ENCODE measurements at places on chromosomes 12 and 14.
A peak's percentile ranks its signal among the peaks of the same experiment; 100 is the strongest.

GRCh38 chr12:96985515-96986362 is 78.7 kb downstream of the NEDD1 start:
- DNase-seq, result peak; percentile 55

DNA sequence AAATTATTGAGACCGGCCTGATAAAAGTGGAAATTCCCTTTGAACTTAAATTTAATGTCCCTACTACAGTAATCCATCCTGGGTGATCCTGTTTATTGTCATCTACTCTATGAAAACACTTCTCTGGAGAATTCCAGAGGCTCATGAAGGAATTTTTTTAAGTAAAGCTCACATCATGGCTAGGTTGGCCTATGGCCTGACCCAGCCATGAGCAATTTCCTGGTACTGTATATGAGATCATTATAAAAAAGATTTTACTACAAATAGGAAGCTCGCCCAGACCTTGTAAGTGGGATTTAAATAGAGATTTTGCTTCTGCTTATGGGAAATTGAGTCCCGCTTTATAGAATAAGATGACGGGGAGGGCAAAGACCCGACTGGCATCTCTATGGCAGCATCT is 215.5 kb downstream of the DPF3 start:
- DNase-seq, result no peak

DNA sequence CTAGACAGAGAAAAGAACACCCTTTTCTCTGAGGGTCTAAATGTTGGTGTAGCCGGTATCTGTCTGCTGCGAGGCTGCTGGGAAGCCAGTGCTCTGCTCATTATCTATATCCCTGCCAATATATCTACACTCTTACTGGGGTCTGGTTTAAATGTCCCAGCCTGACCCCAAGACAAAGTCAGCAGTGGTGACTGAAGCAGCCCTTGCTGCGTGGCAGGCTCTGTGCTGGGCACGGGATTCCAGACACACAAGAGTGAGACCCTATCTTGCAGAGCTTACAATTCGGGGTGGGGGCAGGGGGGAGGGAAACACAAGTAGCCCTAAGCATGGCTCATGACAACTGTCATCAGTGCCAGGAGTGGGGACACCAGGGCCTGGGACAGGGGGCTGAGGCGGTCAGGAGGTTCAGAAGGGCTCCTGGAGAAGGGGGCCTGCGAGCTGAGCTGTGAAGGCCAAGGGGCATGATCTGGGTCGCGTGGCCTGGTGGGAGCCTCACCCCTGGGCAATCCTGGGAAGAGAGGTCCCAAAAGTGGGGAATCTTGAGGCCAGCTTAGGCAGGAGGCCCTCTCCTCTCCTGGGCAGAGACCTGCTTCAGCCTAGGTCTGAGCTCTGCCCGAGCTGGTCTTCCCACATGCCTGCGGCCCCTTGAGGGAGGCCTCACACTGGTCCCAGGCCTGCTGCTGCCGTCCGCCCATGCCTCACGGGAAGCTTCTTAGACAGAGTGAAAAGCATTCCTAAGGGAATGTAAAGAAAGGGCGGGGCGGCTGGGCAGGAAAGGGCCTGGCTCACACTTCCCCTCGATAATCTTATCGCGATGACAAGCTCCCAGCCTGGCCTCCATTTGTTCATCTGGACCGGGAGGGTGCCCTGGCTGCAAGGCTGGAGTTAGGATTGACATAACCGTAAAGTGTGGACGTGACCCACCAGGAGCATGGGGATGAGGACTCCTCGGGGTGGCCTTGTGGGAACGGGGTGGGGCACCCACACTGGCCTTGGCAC is 7.3 kb upstream of the RCOR1 start:
- no peak for DNase-seq

GRCh38 chr12:42261708-42262107 is 23.7 kb upstream of the YAF2 start:
- DNase-seq, result no peak

DNA sequence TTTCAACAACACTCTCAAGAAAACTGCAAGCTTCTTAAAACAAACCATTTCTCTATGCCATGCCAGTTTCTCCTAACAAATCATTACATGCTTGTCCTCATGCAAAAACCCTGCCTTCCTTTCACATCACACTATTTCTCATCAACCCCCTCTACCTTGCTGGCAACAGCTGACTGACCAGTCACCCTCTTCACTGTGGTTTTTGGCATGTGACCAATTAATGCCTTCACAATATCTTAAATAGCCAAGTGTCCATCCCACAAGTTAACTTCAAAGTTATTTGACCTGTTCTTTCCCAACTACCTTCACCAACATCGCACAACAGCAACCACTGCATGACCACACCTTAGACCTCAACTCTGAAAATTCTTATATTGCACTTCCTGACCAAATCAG is 159.6 kb downstream of the CEP128 start:
- no peak for DNase-seq

DNA sequence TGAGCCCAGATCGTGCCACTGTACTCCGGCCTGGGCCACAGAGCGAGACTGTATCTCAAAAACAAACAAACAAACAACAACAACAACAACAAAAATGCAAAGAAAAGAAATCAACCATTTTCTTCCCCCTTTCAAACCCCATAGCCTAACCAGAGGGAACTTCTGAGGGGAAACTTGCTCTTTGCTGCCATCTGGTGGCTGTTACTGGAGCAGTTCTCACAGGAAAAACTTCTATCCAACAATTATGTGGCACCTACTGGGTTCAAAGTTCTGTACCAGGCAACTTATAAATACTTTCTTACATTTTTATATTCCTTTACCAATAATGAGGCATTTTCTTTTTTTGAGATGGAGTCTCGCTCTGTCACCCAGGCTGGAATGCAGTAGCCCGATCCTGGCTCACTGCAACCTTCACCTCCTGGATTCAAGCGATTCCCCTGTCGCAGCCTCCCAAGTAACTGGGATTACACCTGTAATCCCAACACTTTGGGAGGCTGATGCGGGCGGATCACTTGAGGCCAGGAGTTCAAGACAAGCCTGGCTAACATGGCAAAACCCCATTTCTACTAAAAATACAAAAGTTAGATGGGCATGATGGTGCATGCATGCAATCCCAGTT is 50.9 kb upstream of the BICDL1 start:
- DNase-seq, result peak; percentile 76

DNA sequence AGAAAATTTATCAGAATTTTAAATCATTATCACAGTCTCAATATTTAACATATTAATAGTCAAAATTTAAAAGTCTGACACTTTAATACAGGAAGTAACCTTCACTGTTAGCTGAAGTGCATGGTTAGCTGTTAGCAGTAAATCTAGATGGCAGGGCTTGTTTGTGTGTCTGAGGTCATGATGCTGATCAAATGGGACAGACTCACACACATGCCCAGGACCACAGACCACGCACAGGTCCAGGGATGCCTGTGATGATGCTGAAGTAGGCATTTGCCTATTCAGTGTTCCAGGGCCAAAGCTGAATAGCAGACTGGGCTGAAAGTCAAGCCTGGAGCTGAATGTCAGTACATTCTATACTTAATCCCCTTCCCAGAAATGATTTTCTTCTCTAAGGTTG is 20.5 kb downstream of the FNTB start:
- DNase-seq, result no peak

All from stimulated activated naive CD8-positive, alpha-beta T cell treated with anti-CD3 and anti-CD28 coated beads, Interleukin-15, Interleukin-2, amounts not matched to agents 100 U/mL and 50 U/mL, for 24 hours (primary cell).